ENCODE measurements at places on chromosomes 6 and 20.

DNA sequence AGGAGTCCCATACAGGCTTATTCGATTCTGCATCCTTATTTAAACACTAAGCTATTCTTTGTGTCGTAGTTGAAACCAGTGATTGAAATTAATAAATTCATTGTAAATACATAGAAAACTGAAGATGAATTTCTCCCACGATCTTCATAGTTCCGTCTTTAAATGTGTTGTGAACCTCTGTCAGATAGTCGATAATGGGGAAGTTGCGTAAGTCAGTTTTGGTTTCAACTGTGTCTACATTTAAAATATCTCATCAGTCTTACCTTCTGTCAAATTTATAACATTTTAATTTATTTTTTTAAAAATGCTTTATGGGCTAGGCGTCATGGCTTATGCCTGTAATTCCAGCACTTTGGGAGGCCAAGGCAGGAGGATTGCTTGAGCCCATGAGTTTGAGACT lies 12.7 kb downstream of the STX11 start:
- no peak overlapping the region for H3K27ac ChIP-seq
- H3K4me1 ChIP-seq: peaks cover 8% of the 10 kb centered on the region
- H3K4me3 ChIP-seq: no peak overlapping the region
- no peak for DNase-seq
- no peaks in the 10 kb centered on the region for H3K27me3 ChIP-seq
- no peaks in the 10 kb centered on the region for H3K36me3 ChIP-seq

DNA sequence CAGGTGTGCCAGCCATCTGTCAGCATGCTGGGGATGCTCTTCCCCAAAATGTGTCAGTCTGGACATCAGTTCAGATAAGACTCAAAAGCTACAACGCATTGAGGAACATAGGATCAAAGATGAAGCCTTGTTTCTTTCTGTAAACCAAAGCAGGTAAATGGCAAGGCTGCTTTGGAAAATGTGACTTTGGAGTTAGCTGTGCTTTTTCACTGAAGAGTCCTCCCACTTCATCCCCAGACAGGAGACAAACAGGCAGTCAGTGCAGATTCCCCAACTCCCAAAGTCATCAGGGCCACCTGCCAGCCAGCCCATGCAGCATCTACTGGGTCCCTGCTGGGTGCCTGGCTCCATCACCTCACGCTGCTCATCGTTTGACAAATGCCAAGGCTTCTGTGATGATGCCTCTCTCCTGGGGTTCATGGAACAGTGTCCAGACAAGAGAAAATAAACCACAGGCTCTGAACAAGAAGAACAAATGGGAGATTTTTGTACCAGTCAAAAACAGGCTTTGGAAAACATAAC lies 205.0 kb upstream of the BTBD3 start:
- peaks cover 57% of the 10 kb centered on the region for H3K27me3 ChIP-seq
- no peak overlapping the region for H3K27ac ChIP-seq
- no peak overlapping the region for H3K4me3 ChIP-seq

DNA sequence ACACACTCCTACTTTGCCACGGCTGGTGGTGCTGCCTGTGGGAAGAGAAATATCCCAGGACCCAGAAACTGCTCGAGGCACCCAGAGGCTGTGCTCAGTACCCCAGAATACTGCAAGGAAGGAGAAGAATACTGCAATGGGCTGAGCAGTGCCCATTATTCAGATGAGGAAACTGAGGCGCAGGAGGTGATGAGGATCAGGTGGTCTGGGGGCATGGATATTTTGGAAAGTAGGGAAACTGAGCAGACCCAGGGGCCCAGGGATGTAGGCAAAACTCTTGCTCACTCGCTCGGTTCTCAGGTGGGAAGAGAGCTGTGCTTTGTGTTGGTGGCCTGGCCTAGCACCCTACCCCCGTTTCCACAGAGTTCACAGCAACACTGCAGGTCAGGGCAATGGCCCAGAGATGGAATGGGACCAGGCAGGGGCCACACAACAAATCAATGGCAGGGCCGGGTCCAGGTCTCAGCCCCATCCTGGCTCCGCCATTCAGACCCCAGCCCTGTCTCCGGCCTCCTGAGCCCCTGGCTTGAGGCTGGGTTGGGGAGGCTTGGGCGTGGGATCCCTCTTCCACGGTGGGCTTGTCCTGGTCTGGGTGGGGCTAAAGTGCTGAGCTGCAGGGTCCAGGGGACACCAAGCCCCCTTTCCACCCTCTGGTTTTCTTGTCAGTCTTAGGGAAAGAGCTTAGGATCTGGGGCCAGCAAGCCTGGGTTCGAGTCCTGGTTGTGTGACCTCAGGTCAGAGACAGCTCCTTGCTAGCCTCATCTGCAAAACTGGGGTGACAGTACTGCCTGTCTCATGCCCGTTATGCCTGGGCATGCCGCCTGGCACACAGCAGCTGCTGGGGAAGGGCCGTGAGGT lies 33.9 kb downstream of the SUN5 start:
- no peaks in the 10 kb centered on the region for H3K4me1 ChIP-seq
- no peak overlapping the region for H3K27ac ChIP-seq
- H3K4me3 ChIP-seq: no peak overlapping the region
- H3K36me3 ChIP-seq: no peaks in the 10 kb centered on the region

DNA sequence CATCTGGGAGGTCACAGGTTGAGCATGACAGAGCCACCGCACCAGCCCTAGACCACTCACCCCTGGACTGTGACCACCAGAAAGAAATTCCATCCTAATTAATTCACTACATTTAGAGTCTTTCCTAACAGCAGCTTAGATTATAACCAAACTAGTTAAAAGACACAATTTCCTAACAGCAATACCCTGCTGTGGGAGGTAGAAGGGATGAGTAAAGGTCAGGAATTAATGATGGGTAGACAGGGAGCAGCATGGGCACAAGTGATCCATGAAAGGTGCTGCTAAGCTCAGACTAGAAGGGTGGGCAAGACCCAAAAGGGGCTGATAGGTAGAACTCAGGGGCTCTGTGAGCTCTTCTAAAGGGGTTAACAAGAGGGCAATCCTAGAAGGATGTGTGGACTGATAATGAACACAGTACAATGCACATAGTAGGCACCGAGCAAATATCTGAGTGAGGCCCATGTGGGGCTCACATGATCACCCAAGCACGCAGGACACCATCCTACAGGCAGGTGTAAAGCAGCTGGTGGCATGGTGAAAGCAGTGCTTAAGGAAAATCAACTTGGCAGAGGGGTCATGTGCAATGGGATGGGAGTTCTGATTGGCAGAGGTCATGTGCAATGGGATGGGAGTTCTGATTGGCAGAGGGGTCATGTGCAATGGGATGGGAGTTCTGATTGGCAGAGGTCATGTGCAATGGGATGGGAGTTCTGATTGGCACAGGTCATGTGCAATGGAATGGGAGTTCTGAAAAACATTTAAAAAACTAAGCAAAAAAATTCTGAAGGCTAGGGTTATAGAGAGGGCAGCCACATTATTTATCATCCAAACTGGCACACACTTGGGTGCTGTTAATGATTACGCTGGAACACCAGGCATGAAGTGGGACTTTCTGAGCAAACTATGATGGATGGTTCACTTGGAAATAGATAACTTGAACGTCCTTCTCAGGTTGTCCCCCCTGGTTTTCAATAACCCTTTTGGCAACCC lies 188.2 kb upstream of the FOXQ1 start:
- no peak for DNase-seq
- H3K4me1 ChIP-seq: no peaks in the 10 kb centered on the region
- H3K27me3 ChIP-seq: peaks cover 79% of the 10 kb centered on the region
- H3K36me3 ChIP-seq: no peaks in the 10 kb centered on the region

GRCh38 chr6:50842446-50842845 lies 23.8 kb downstream of the TFAP2B start:
- DNase-seq: no peak
- no peak overlapping the region for H3K27ac ChIP-seq

GRCh38 chr20:9985773-9986172 lies 49.0 kb upstream of the ANKEF1 start:
- no peaks in the 10 kb centered on the region for H3K36me3 ChIP-seq
- H3K4me3 ChIP-seq: no peak overlapping the region
- H3K4me1 ChIP-seq: no peaks in the 10 kb centered on the region
- H3K27me3 ChIP-seq: peaks cover 52% of the 10 kb centered on the region

DNA sequence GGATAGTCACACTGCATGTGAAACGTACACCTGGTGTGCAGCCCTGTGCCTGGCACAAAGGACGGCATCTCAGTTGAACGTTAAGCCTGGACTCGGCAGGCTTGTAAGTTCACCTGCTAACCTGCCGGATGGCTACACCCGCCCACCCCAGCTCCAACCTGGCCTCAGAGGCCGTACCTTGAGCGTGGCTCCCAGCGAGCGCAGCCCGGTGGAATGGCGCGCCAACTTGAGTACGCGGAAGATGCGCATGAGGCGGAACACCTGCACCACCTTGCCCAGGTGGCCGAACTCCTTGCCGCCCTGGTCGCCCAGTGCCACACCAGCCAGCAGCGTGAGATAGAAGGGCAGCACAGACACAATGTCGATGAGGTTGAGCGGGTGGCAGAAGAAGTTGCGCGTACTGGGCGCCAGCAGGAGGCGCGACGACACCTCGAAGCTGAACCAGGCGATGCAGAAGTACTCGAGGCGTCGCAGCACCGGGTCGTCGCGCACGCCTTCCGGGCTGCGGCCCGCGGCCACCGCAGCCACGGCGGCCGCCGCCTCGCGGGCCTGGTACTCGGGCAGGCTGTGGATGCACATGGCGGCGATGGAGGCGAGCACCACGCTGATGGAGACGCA lies 3.3 kb downstream of the KCNS1 start:
- H3K27me3 ChIP-seq: no peaks in the 10 kb centered on the region
- no peak for DNase-seq
- H3K4me1 ChIP-seq: no peaks in the 10 kb centered on the region
- no peak overlapping the region for H3K4me3 ChIP-seq

DNA sequence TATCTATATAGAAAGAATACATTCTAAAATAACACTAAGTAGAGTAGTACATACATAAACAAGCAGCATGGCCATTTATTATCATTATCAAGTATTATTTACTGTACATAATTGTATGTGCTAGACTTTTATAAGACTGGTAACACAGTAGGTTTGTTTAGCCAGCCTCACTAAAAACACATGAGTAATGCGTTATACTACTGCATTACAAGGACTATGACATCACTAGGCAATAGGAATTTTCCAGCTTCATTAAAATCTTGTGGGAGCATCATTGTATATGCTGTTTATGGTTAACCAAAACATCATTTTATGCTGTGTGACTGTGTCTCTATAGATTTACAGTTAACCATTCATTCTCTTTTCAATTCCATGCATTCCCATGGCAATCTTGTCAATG lies 131.7 kb upstream of the HDGFL1 start:
- H3K36me3 ChIP-seq: no peaks in the 10 kb centered on the region
- no peaks in the 10 kb centered on the region for H3K27me3 ChIP-seq
- H3K27ac ChIP-seq: no peak overlapping the region
- DNase-seq: peak; percentile 38
- peaks cover 5% of the 10 kb centered on the region for H3K4me1 ChIP-seq

DNA sequence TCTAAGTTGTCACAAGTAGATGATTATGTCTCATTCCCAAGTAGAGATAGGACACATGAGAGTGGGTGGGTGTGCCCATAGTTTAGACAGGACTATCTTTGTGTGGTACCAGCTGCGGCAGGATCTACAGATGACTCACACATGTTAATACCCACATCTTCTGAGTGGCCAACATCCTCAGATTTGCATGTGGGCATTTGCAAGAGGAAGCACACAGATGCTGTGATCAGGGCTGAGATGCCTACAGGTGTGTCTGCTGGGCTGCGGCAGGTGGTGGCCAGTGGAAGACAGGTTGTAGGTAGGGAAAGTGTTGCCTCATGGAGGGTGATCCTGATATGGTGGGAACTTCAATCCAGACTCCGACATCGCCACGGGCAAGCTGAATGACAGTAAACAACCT lies 50.8 kb downstream of the UTRN start:
- no peaks in the 10 kb centered on the region for H3K36me3 ChIP-seq
- peak; percentile 22 for DNase-seq
- H3K27me3 ChIP-seq: no peaks in the 10 kb centered on the region
- no peak overlapping the region for H3K27ac ChIP-seq
- H3K4me1 ChIP-seq: peaks cover 15% of the 10 kb centered on the region

- H3K4me1 ChIP-seq: no peaks in the 10 kb centered on the region
- no peak overlapping the region for H3K4me3 ChIP-seq
- no peaks in the 10 kb centered on the region for H3K36me3 ChIP-seq
Measured at GRCh38 chr6:110020888-110021287, 42.8 kb downstream of the GPR6 start.

DNA sequence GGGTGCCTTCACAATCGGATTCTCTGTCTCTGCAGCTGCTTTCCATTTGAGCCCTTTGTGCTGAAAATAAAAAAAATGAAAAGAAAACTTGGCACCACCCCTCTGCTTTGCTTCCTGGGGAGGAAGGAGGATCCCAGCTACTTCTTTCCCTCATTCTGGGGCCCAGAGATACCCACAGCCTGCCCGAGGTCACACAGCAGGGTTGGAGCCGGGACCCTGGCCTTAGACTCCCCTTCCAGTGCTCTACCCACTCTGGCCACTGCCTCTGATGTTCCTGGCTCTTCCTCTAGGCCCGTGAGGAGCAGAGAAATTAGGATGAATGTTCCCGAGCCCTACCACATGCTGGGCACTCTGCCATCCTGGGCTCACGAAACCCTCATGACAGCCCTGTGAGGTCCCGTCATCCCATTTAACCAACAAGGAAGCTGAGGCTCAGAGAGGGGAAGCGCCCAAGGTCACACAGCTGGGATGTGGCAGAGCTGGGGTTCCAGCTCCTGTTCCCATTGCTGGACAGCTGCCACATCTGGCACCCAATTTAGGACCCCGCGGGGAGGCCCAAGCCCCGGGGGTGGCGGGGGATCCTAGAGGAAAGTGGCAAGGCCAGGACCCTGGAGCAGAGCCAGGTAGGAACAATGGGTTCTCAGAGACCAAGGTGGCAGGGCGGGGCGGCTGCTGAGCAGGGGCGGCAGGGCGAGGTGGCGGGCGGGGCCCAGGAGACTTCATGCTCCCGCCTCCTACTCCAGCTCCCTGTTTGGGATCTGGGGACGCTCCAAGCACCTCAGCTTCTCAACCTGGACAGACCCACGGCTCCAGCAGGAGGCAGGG lies 76.6 kb downstream of the CEBPB start:
- DNase-seq: peak; percentile 76
- no peaks in the 10 kb centered on the region for H3K27me3 ChIP-seq
- H3K4me3 ChIP-seq: no peak overlapping the region
- peaks cover 18% of the 10 kb centered on the region for H3K4me1 ChIP-seq
- no peaks in the 10 kb centered on the region for H3K36me3 ChIP-seq
- peak overlapping the region; percentile 73 for H3K27ac ChIP-seq

GRCh38 chr20:10490257-10490656 lies 55.2 kb downstream of the SLX4IP start:
- 0 out of 2 replicates have a peak, but pooled peaks cover 3% of the 10 kb centered on the region for H3K4me1 ChIP-seq
- H3K36me3 ChIP-seq: no peaks in the 10 kb centered on the region
- DNase-seq: no peak
- no peak overlapping the region for H3K27ac ChIP-seq
- no peaks in the 10 kb centered on the region for H3K27me3 ChIP-seq

GRCh38 chr6:42745083-42745639 lies 742 bp downstream of the TBCC start:
- no peaks in the 10 kb centered on the region for H3K27me3 ChIP-seq
- peak overlapping the region; percentile 98 for H3K4me3 ChIP-seq
- no peaks in the 10 kb centered on the region for H3K36me3 ChIP-seq
- peak overlapping the region; percentile 60 for H3K27ac ChIP-seq
- peaks cover 21% of the 10 kb centered on the region for H3K4me1 ChIP-seq
- DNase-seq: no peak

- H3K27me3 ChIP-seq: no peaks in the 10 kb centered on the region
- no peaks in the 10 kb centered on the region for H3K36me3 ChIP-seq
- H3K4me1 ChIP-seq: peaks cover 48% of the 10 kb centered on the region
- peak overlapping the region; percentile 15 for H3K4me3 ChIP-seq
Measured at GRCh38 chr6:125200941-125201340, 47.4 kb downstream of the TPD52L1 start.

Measured in PC-3 (cell line).